ENCODE measurements at places on chromosomes 5 and 9.

- no peak for DNase-seq
Measured at GRCh38 chr9:114006931-114007691, 71.0 kb downstream of the AMBP start.

DNA sequence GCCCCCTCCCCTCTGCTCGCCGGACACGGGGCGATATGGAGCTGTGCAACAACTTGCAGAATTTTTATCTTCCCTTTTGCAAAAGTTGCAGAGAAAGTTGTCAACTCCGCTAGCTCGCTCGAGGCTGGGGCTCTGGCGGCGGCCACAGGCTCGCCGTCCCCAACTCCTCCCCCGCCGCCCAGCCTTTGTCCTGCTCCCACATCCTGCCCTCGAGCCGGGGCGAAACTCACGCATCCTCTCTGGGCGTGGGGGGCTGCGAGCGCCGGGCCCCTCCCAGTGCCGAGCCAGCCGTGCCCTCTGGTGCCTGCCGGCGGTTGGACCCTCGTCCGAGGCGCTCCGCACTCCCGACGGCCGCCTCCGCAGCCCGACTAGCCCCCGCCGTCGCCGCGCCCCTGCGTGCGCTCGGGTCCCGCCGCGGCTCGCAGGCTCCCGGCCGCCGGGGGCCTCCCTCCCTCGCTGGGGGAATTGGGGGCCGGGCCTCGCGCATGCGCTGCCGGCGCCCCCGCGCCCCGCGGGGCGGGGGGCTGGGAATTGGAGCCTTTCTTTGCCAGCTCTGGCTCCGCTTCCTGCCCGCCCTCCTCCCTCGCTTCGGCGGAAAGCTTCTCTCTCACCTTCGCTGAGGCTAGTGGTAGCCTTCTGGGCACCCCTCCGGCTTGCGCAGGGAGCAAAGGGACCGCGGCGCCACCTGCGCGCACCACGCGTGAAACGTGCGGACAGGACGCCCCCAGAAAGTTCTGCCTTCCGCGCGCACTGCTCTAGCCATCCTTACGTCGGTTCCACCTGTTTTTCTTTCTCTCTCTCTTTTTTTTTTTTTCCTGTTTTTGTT lies at the start of gene CCNJL:
CCNJL (minus strand) TSS at position 431 of the 826 bp plus-strand sequence. CDS start 641 bp downstream, outside the sequence.
- DNase-seq, result peak; percentile 58

GRCh38 chr5:112154940-112155686 lies 264.0 kb downstream of the EPB41L4A start:
- no peak for DNase-seq

DNA sequence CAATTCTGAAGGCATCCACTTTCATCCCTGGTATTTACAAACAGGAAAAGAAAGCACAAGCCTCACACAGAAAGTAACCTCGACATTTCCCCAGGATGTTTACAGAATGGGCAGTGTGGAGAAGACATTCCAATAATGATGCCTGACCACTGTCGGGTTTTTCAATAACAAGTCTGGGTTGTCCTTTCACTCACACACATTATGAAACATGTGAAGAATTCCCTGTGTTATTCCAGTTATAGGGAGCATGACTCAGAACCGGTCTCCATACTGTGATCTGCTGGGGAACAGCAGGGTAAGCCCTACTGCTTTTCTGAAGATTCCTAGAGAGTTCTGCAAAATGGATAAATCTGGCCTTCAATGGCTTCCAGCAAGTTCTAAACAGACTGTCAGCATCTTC lies 155.3 kb downstream of the ADAMTS12 start:
- no peak for DNase-seq

GRCh38 chr5:77157732-77158532 lies 52.5 kb upstream of the PDE8B start:
- no peak for DNase-seq

GRCh38 chr9:97327562-97327961 lies 20.1 kb downstream of the CCDC180 start:
- DNase-seq, result no peak

Data from SK-MEL-5 (cell line).